Mammary epithelial cell (primary cell): ENCODE measurements at places on chromosomes 7 and 10.

DNA sequence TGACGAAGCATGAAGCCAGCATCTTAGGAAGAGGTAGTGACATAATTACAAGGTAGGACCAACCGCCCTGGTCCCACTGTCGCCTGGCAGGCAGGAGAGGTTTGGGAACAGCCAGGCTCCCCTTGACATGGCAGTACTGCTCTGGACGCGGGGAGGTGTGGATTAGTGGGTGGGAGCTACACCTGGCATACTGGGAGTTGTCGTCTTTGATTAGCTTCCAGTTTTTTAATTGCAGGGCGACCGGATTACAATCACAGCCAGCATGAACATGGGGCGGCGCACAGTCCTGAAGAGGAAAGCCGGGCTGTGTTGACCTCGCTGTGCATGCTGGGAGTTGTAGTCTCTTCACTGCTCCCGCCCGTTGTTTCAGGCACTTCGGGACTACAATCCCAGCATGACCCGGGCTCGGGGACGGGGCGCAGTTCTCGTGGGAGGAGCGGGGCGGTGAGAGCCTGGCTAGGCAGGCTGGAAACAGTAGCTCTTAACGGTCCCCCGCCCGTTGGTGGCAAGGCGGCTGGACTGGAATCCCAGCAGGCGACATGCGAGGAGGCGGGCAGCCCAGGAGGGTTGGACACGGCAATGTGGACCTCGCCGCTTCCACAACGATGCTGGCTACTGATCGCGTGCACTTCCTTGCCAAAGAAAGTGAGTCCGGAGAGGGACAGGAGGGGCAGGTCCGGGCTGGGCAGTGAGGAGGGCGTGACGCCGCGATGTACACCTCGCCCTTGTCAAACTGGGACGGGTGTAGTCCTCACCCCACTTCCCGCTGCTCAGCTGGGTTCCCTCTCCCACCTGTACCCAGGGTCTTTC is 98.0 kb upstream of the ZNF722 start:
- DNase-seq, result no peak

- no peak for DNase-seq
These were observed 44.6 kb downstream of the WAC start for GRCh38 chr10:28577506-28577905.

- DNase-seq, result no peak
These were observed 224.5 kb downstream of the DYNC1I1 start for GRCh38 chr7:95996886-95997285.

DNA sequence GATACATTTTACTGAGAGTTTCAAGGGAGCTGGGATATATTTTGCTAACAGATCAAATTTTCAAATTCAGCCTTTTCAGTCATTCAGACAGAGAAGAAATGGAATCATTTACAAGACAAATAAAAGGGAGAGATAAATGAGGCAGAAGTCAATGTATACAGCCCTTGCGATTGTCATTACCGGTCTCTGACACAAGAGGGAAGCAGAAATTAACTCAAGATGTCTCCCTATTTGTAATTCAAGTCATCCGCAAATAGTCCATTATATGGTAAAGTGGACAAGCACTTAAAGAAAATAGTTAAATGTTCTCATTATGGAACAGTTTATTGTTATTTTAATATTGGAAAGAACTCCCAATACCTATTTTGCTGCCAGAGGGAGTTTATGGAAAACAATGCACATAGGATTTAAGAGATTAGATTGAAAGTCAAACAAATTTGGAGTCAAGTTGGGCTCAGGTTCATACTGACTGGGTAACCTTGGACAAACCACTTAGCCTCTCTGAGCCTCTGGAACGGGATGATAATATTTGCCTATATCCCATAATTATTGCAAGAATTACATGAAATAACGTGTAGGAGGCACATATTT is 89.3 kb upstream of the PRKCQ start:
- DNase-seq, result peak; percentile 30

- no peak for DNase-seq
These were observed 14.0 kb downstream of the ADAM8 start for GRCh38 chr10:133262696-133263095.

DNA sequence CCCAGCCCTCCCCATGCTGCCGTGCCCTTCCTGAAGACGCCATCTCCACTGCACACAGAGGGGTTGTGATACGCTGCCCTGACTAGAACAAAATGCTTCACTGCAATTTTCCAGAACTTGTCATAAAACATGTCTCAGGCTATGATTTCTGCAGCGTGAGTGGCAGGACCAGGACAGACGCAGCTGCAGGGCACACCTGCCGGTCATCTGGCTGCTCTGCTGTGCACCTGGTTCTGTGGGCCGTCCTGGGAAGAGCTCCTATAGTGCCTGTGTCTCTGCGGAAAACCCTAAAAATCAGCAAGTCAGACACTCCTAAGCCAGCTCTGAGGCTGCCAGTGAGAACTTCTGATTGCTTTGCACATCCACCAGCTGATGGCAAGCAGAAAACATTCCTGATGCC is 39.7 kb upstream of the DIP2C start:
- DNase-seq, result no peak

DNA sequence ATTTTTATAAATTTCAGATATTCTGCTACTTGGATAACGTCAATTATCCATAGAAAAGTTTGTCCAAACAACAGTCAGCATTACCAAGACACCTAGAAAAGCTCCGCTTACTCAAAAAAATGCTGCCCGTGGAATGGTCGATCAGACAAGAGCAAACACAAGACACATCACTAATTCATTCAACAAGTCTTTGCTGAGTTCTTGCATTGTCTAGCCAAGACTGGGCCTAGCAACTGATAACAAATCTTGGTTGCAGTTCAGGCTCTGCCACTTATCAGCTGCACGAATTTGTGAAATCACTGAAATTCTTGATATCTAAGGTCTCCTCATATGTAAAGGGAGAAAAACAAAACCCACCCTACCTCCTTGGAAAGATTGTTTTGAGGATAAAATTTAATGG is 168.3 kb downstream of the AKR1D1 start:
- DNase-seq, result no peak

DNA sequence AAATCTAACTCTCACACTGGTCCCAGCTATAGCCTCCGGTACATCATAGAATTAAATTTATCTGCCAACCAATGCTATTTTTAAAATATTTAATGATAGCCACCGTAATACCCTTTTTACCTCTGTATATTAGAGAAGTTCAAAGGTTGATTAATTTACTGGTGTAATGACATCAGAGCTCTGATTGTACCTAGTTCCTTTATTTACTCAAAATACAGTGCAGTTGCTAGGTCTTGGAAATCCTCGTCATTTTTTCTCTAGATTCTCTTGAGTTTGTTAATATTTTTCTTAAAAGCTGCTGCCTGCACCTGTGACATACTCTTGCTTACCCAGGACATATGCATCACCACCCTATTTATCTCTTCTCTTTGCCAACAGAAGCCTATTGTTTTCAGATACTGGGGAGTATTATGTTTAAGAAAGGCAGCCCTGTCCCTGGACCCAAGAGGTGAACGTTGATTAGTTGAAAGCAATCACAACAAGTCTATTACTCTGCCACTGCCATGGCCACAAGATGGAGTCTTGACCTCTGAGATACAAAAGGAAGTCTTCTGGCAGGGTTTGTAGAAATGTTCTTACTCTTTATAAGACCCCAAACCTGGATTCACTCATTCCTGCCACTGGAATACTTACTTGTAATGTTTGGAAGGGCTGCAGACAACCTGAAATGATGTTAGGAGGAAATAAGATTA is 25.6 kb upstream of the TMEM26 start:
- no peak for DNase-seq

DNA sequence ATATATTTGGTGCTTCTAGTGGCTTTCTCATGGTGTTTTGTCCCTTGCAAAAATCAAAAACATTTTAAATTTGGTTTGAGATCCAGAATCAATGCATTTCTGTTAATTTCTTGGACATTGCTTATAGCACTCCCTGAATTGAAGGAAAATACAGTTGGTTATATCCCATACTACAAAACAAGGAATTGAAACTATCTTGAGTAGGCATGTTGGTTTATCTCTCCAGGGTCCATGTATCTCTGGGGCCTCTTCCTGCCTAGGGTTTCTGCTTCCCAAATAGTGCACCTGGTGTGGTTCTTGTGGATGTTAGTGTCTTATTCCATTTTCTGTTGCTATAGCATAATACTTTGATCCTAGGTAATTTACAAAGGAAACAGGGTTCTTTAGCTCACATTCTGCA is 212.4 kb downstream of the CAMK1D start:
- DNase-seq, result no peak

GRCh38 chr10:124903111-124903510 is 38.8 kb upstream of the ZRANB1 start:
- DNase-seq, result no peak

DNA sequence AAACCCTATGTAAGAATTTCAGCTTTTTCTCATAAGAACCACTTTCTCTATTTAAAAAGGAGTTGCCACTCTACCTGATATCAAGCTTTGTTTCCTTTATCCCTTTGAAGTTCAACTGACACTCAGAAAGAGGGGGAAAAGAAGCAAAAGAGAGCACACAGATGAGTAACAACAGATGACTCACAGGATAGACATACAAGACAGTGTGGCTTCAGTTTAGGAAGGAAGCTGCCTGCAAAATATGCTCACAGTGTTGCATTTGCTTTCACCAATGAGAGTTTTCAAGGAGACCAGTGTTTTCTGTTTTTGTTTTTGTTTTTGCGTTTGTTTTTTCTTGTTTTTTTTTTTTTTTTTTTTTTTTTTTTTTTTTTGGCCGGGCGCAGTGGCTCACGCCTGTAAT is 1181.6 kb downstream of the DNAJB9 start:
- DNase-seq, result peak; percentile 11

DNA sequence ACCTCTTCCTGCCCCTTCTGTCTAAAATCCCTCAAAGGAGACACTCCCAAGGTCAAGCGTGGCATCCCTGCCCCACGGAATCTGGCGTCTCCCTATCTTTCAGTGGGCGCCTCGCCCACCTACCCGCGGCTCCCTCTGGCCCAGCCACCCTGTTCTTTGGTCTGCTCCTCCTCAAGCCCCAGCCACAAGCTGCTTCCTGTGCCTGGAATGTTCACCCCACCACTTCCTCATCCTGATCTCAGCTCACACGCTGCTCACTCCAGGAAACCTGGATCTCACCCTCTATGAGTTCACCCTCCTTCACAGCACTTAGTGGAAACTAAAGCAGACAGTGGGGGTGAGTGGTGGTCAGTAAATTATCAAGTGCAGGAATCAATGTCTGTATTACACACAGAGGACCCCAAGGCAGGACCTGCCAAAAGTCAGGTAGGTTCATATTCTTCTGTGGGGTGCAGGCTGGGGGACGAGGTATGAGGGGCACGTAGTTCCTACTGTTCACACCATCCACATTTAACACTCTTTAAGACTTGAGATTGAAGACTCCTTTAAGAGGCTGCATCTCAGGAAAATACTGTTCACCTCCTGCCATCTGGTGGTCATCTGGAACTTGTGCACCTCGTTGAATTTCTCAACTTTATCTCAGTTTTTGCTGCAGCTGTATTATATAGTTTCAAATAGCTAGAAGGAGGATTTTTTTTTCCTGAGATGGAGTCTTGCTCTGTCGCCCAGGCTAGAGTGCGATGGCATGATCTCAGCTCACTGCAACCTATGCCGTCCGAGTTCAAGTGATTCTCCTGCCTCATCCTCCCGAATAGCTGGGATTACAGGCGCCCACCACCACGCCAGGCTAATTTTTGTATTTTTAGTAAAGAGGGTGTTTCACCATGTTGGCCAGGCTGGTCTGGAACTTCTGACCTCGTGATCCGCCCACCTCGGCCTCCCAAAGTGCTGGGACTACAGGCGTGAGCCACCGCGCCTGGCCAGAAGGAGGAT is 166.6 kb downstream of the ARHGAP21 start:
- peak; percentile 46 for DNase-seq

GRCh38 chr10:5828725-5829124 is 15.5 kb upstream of the GDI2 start:
- DNase-seq, result no peak

- DNase-seq, result no peak
These were observed 68.8 kb upstream of the MYO3A start for GRCh38 chr10:25865267-25865666.

DNA sequence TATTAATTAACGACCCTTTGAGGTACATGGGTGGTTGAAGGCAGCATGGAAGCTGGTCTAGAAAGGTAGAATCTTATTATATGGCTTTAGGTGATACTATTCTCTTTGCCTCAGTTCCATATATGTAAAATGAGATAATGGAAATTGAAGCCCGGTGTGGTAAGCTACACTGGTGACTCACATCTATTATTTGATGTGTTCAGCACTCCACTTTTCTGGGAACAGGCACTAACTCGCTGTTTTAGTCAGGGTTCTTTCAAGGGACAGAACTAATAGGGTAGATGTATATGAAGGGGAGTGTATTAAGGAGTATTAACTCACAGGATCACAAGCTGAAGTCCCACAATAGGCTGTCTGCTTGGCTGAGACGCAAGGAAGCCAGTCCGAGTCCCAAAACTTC is 4.4 kb upstream of the TRUB1 start:
- DNase-seq, result peak; percentile 73

- peak; percentile 78 for DNase-seq
These were observed 13.9 kb downstream of the RHBDD2 start for GRCh38 chr7:75892634-75893272.

- DNase-seq, result peak; percentile 74
These were observed 6.0 kb upstream of the REEP3 start for GRCh38 chr10:63515002-63515763.

DNA sequence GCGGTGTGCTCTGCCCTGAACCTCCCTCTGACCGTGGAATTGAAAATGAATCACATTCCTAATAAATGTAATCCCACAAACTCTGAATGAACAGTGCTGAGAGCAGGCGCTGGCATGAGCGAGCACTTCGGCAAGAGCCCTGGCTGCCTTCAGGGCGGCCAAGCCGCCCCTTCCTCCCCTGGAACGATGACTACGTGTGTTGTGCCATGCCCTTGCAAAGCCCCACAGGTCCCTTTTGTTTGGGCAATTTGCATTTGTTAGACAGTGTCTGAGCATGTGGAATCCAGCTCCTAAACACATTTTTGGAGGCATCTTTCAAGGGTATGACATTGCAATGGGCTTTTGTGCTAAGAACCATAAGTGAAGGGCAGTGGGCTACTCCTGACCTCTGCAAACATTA is 95.6 kb upstream of the MKI67 start:
- DNase-seq, result no peak

DNA sequence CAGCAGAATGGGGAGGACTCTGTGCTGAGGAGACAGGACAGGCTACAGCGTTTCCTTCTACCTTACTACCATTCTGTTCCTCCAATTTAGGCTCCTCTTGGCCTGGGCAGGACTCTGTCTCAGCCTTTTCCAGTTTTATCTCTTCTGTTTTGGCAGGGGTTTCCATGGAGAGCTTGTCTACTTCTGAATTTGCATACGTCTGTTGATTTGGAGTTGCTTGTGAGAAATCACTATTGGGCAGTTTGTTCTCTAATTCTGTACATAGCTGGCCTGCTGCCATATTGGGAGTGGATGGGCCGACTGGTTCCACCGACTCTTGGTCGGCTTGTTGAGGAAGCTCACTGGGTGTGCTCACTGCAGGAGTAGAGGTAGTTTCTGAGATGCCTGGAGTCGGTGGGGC is 136.8 kb downstream of the GALNT11 start:
- no peak for DNase-seq

DNA sequence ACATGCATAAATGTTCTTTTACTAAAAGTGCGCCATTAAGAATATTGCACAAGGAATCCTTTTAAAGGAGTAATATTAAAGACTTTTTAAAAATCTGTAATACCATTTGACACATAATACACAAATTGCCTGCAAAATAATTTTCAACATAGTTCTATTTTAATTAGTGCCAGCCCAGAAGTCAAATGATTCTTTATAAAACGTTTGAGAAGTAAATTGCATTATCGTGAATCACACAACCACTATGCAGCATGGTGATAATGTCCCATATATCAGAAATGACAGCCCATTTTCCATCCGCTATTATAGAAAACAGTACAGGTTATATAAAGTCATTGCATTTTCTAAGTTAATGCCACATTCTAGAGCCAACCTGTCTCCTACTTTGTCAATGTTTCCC is 324.0 kb downstream of the IPMK start:
- no peak for DNase-seq
